Epithelial cell of prostate (primary cell): ENCODE measurements at places on chromosomes 1 and 21.

DNA sequence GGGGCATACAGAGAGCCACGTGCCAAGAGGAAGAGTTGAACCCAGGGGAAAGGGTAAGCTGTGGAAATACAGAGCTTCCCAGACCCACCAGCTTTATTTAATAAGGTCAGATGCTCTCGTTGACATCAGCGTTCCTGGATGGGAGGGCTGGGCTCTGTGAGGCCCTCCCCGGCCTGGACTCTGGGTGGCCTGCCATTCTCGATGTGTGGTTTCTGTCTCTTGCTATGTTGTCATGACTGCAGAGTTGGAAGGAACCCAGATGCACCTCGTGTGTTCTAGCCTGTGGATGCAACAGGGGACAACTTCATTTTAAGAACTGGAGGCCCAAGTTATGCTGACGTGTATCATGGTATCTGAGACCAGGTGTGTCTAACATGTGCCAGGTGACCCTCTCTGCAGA lies 101.7 kb downstream of the PCBP3 start:
- DNase-seq = no peak

DNA sequence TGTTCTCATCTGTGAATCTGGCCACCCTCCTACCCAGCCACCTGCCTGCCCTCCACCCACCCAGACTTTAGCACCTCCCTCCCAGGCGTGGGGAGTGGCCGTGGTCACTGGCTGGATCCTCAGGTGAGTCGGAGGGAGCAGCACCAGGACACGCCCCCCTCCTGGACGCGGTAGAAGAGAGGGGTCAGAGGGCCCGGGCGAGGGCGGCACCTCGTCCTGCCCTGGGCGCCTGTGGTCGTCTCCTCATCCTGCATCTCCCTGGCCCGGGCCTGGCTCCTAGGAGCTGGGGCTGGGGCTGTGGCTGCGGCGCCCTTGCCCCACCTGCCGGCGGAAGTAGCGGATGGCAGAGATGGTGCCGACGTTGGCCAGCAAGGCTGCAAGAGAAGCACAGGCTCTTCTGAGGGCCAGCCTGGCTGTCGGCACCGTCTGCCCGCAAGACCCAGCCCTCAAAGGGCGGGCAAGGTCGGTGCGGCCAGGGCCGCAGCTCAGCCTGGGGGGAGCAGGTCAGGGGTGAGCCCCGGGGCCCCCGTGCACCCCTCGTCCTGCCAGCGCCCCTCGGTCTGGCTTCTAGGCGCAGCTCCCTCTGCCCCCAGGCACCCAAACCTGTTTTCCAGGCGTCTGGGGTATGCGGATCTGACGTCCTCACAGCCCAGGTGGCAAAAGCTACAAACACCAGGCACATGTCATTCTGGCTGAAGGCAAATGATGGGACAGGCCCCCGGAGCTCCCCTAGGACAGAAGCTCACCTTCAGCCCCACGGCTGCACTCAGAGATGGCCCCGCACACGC lies 5.8 kb downstream of the PERM1 start:
- no peak for DNase-seq

DNA sequence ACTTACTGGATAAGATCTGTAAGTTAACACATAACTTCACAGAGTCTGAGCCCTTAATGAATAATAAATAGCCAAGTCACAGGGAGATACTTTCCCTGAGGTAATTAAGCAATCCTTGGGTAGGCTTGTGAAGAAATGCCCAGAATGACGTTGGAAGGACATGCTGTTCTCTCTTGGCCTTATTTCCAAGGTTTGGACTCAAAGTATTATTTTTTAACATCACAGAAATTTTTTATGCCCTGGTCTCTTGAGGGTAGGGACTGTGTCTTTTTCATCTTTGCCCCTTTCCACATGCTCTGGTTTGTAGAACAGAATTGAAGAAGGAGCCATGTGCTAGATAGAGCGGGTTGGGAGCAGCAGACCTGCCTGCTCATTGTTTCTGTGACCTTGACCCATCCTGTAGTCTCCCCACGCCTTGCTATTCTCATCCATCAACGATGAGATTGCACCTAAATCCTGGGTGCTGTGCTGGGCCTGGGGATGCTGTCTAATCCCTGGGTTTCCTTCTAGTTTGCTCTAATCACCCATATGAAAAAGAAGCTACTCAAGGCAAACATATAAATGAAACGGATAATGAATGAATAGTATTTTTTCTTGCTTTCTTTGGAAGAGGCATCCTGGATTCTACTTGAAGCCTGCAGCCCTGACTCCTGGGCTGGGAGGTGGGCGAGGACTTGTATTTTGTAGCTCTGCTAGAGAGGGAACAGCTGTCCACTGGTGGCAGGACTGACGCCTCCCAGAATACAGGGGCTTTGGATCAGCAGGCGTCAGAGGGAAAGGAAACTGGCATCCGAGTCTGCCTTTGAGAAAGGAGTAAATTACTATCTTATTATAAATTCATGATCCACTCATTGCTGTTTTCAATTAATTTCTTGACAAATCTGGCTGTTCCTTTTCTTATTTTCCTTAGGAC lies 17.5 kb upstream of the LAMTOR5 start:
- DNase-seq = no peak

DNA sequence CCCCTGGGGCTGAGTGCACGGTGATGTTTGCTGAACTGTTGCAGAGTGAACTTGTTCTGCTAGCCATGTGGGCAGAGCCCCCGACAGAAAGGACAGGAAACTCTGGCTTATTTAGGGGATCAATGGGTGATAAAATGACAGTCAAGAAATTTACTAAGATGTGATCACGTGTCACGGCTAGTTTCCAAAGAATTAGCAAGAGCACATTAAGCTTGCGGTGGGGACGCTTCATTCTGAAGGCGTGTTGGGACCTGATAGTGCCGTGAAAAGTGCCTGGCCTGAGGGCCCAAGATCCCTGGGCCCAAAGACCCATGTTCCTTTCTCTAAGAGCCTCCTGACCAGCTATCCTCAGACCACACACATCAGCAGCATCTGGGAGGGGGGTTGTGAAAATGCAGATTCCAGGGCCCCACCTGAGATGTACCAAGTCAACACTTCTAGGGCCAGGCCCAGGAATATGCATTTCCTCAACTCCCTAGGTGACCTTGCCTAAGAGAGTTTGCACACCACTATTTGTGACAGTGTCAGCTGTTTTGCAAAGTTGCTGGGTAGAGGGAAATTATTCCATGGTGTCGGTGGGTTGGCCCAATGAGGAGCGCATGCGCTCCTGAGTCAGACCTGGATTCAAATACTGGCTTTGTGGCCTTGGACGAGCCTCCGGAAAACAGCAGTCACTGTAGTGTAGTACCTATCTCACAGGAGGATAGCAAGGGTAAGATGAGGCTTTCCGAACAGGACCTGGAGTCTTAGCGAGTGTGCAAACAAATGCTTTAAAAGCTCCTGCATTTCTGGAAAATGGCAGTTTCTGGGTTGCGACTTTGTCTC lies 77.5 kb downstream of the SPSB1 start:
- DNase-seq = no peak
